ENCODE measurements at places on chromosomes 13 and 19.
A peak's percentile ranks its signal among the peaks of the same experiment; 100 is the strongest.

- no peak for DNase-seq
Measured at GRCh38 chr13:46633416-46633815, 80.4 kb downstream of the LRCH1 start.

GRCh38 chr13:71638751-71639150 is 228.3 kb downstream of the DACH1 start:
- DNase-seq: no peak

- no peak for DNase-seq
Measured at GRCh38 chr13:51630288-51630615, 46.0 kb downstream of the WDFY2 start.

- DNase-seq: no peak
Measured at GRCh38 chr19:31671411-31672035, 322.3 kb upstream of the TSHZ3 start.

DNA sequence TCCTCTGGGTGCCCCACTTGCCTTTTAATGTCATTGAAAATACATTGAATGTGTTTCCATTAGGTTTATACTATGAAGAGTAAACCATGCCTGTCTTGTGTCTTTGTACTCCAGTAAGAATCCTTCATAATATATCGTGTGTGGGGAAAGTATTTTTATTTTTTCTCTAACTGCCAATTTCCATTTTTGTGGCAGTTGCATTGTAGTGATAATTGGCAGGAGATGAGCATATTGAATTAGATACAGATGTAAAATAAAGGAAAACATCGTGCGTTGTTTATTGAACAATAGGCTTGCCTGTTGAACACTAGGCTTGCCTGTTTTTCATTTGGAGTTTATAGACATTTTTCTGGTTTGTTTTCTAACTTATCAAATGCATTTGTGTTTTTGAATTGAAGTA is 218.8 kb downstream of the NBEA start:
- no peak for DNase-seq

DNA sequence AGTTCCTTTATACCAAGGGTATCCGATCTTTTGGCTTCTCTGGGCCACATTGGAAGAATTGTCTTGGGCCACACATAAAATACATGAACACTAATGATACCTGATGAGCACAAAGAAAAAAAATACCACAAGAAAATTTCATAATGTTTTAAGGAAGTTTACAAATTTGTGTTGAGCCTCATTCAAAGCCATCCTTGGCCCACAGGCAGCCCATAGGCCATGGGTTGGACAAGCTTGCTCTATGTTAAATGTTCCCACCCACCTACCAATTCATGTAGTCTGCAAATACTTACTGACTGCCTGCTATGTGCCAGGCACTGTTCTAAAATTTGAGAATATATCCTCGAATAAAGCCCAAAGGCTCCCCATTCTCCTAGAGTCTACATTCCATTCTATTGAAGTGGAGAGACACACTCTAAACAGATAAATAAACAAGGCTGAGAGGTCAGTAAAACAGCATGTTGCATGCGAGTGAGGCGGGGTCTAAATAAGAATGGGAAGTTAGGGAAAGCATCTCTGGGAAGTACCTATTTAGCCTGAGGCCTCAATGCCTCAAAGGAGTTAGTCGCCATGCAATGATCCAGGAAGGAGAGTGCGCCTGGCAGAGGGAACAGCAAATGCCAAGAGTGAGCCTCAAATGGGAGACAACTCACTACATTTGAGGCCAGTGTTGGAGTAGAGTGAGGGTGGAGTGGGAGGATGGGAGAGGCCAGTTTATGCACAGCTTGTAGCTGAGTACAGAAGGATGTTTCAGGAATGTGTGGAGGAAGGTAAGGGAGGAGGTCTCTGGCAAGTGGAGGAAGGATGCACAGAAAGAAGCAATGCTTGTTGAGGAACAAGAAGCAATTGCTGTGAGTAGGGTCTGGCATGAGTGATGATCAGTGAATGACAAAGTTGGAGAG is 52.5 kb upstream of the CLDN10 start:
- DNase-seq: no peak

DNA sequence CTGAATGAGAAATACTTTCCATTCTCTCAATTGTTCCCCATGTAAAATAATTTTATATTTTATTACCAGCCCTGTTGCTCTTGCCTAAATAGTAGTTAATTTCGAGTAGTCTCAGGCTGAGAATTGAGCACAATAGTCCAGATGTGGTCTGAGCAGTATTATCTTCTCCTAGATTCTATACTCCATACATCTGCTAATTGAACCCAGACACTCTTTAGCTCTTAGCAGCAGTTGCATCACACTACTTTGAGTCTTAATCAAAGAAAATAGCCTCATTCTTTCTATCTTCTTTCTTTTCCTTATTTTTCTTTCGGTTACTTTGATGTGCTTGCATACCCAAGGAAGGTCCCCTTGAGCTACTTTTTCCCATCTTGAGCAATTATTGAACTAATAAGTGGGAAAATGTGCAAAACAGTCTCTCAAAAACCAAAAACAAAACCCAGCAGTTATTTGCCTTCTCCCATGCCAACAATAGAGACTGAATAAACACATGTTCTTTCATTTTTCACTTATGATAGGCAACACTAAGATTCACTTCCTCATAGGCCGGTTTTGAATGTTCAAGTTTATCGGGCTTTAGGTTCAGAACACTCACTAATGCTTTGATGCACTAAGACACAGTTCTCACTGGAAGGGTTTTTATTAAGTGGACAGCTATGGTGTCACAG is 204.5 kb downstream of the POU4F1 start:
- DNase-seq: no peak

- no peak for DNase-seq
Measured at GRCh38 chr19:48506138-48506733, 5.4 kb downstream of the LMTK3 start.

DNA sequence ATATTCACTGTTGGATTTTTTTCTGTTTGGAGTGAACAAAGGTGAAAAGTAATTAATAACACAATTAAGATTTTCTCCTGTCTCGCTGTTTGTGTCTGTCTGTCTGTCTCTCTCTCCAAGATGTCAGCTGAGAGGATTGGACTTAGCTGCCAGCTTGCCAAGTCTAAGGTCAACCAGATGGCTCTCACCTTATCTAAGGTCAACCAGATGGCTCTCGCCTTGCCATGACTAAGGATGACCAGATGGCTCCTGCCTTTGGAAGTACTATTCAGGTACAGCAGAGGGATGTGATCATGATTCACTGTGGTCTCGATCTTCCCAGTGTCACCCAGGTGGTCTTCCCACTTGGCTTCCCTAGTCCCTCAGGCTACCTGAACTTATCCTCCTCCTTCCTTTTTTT is 1436.4 kb downstream of the UQCRFS1 start:
- no peak for DNase-seq

DNA sequence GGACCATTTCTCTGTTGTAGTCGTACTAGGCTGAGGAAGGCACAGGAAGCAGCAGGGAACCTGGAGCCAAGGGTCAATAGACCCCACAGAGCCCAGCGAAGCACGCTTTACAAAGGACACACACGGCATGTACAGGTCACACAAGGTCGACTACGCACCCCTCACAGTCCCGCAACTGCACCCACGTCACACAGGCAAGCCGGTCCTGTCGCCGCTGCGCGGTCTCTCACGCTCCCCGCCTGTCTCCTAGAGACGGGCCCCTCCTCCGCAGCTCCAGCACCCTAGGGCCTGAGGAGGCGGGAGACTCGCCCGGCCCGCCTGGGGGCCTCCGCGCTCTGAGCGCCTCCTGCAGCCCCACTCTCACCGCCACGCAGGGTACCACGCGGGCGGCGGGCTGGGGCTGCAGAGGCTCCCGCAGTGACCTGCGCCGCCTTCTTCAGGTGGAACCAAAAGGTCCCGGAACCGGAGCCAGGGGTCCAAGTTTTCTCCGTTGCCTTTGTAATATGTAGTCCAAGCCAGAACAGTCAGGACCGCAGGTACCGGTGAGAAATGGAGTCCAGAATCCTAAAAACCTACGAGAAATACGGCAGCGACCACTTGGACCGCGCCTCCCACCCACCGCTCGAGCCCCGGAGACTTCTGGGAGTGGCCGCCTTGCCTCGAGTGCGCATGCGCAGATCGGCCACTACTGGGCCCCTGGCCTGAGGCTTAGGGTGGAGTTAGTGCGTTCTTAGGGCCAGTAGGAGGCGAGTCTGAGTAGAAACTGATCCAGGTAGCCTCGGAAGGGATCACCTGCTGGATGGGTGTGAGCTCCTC is at the start of gene ZNF607:
TSS of gene ZNF607 (minus strand) at position 651 of the 816 bp plus-strand sequence. CDS start 8,143 bp downstream, outside the sequence.
- DNase-seq: peak; percentile 61

DNA sequence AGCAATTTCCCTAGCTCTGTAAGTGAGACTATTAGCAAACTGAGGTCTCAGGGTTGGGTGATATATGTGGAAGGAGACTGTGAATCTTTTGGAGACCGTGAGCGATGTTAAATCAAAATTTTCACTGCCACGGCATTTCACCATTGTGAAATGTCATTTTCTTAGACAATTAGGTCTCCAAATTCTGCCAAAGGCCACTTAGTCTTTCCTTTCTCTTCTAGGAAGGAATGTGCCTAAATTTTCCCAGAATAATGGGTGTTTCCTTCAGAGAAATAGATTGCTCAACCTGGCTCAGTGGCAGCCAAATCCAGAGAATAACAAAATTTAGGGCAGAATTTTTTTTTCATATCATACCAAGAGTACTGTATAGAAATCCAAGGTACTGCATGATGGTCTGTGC is 64.5 kb upstream of the SCEL start:
- no peak for DNase-seq

GRCh38 chr13:24670174-24670573 is 10.0 kb upstream of the ATP12A start:
- DNase-seq: no peak

DNA sequence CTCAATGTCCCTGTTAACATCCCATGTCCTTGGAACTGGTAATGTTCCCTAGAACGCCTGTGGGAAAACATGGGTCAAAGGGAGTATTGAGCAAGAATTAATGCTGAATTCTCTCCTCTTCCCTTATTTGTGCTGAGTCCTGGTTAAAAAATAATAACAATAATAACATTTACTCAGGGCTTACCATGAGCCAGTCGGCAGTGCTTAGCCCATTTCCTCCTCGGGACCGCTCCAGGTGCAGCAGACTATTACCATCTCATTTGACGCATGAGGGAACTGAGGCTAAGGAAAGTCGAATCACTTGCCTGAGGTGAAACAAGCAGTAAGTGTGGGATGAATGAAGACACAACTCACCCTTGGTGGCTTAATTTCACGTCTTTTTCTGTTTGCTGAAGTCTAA is 33.6 kb upstream of the SLC15A1 start:
- no peak for DNase-seq

DNA sequence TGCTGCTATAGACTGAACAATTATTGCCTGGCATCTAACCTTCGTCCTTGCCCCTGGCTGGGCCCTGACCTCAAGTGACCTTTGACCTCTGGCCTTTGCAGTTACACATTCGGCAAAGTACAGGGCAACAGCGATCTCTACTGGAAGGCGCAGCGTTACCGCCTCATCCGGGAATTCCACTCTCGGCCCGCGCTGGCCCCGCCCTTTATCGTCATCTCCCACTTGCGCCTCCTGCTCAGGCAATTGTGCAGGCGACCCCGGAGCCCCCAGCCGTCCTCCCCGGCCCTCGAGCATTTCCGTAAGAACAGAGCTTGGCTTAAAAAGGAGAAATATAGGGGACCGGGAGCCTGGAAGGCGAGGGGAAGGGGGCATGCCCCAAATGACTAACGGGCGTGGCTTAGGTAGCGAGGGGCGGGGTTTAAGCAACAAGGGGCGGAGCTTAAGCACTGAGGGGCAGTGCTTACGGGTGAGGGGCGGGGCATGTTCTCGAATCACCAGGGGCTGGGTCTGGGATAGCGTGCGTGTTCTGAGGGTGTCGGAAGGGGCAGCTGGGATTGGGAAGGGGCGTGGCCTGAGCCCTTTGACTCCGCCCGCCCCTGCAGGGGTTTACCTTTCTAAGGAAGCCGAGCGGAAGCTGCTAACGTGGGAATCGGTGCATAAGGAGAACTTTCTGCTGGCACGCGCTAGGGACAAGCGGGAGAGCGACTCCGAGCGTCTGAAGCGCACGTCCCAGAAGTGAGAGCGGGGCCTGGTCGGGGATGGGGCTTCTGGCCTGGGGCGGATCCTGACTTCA is 52.7 kb downstream of the TRPM4 start:
- no peak for DNase-seq

- DNase-seq: no peak
Measured at GRCh38 chr19:5631567-5632240, 8.8 kb downstream of the SAFB start.

DNA sequence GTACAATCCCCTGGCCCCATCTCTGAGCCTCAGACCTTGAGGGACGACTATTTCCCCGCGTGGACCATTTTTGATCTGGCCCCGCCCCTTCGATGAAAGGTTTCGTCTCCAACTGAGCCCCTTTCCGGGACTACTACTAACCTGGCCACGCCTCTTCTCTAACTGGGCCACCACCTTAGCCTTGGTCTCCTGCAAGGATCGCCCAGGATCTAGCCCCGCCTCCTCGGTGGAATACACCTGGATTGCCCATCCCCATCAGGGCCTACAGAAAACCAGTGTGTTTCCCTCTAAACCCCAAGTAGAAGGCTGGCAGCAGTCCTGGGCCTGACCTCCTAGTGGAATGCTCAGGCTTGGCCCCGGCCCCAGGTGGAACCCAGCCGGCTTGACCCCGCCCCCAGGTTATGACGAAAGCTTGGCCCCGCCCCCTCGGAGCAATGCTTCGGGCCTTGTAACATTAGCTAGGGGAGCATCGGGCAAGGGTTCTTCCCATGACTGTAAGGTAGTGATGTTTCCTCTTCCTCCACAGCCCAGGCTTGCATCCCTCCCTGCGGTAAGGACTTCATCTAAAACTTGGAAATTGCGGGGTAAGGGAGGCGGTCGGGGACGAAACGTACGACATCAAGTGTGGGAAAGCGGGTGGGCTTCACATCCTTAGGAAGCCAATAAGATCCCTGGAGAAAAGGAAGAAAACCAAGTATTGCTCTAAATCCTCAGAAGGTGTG is 9.1 kb downstream of the SPACA6 start:
- DNase-seq: no peak

- DNase-seq: no peak
Measured at GRCh38 chr13:68940049-68940448, 1167.6 kb upstream of the ATXN8OS start.

GRCh38 chr13:54226876-54227275 is 1198.3 kb downstream of the OLFM4 start:
- DNase-seq: no peak

DNA sequence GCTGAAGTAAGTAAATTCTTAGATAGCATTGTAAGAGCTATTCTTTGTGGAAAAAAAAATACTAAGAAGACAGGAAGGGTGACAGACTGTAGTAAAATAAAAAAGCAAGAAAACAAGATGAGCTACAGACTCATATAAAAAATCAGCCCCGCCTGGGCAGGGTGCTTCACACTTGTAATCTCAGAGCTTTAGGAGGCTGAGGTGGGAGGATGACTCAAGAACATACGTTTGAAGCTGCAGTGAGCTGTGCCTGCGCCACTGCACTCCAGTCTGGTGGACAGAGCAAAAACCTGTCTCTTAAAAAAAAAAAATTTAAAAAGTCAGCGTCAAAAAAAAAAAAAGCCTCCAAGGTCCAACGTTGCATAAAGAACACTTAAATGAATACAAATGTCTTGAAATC is 102.1 kb downstream of the VWA8 start:
- no peak for DNase-seq

Data from activated gamma-delta T cell (primary cell).